ENCODE measurements at places on chromosomes 1 and 21.

DNA sequence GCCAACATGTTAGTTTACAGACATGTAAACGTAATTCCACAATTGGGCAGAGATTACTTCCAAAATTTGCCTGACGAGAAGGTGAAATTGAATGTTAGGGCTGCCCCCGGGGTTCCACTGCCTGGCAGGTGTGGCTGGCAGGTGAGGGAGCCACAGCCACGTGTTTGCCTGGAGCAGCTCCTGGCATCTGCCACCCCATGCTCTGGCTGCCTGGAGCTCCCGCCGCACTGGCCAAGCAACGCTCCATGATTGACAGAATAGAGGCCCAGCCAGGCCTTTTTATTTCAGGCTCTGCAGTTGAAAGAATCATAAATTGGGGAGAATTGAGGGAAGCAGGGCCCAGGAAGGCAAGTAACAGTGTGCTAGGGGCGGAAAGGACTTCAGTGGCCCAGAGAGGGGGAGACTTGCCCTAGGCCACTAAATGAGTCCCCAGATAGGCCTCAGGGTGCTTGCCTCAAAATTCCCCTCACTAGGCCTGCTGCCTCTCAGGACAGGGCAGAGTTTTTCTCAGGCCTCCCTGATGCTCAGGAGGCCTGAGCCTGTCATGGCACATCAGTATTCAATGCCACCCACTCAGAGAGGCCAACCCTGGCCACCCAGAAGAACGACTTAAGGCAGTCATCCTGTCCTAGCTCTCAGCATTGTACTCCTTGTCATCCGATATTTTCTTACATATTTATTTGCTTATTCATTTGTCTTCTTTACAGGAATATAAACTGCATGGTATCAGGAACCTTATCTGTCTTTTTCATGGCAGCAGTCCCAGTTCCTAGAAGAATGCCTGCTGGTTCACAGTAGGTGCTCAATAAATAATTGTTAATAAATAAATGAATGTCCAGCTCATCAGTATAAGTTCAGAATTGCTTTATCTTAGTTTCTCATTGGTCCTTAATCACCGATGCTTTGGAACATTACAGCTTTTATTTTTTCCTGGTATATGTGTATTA is 16.6 kb upstream of the S1PR1 start:
- DNase-seq: no peak

- DNase-seq: no peak
These were observed 2.7 kb upstream of the CHRM3 start for GRCh38 chr1:239383714-239384113.

DNA sequence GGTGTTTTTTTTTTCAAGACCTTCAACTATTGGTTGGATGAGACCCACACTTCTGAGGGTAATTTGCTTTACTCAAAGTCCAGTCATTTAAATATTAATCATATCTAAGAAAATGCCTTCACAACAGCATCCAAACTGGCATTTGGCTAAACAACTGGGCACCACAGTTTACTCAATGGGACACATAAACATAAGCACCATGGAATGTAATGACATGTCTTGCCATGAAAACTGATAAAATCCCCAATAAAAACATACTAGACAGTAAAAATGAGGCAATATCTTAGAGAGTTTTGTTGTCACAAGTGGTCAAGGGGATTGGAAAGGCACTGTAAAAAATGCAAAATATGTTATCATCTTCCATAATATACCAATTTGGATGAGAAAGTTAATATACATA is 838.8 kb upstream of the ADAMTS5 start:
- no peak for DNase-seq

DNA sequence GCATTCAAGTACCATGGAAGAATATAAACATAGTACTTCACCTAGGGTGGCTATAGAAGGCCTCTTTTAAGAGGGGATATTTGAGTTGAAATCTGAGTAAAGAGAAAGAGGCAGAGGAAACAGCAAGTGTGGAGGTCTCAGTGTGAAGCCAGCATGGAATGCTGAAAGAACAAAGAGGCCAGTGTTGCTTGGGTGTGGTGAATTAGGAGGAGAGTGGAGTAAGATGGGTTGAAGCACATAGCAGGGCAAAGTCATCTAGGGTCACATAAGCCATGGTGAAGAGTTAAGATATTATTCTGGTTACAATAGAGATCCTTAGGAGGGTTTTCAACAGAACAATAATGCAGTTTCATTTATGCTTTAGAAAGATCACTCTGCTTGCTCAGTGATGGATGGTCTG is 37.5 kb downstream of the C1orf141 start:
- no peak for DNase-seq

- DNase-seq: no peak
These were observed 22.4 kb downstream of the RPL5 start for GRCh38 chr1:92854101-92854785.

DNA sequence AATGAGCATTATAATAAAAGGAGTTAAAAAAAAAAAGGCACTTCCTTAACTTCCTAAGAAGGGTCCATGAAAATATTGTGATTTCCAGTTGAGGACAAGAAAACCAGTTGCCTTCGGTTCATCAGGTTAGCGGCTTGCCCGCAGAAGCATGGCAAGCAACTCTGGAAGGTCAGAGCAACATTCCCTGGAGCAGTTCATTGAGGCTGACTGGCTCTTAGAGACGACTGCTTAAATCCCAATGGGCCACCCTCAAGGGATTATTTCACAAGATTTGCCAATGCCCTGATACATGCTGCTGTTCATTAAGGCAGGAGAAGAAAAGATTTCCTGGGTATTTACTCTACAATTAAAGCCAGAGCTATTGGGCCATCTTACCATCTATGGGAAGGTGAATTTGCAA is 29.0 kb upstream of the CASQ2 start:
- no peak for DNase-seq

GRCh38 chr1:65009176-65009575 is 42.8 kb upstream of the JAK1 start:
- no peak for DNase-seq

GRCh38 chr1:197994907-197995407 is 77.8 kb downstream of the LHX9 start:
- no peak for DNase-seq

DNA sequence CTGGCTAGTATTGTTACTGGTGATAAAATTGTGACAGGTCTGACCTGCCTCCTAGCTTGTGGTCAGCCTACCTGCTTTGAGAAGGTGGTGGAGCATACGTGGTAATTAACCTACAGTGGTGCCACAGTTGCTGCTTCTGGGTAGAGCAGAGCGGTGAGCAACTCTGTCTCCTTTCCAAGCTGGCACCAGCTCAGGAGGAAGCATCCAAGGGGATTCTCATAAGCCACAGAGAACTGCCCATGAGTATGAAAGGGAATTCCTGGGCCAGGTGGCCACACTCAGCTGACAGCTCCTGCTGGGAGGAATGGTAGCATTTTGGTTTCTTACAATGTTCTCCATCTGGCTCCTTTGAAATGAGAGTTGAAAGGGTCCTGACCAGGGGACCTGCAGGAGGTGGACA is 39.4 kb downstream of the ATP2B4 start:
- no peak for DNase-seq

All from 8988T (cell line).